ENCODE measurements at places on chromosomes 3 and 15.

- DNase-seq: no peak
These were observed 3.4 kb upstream of the TRIM71 start for GRCh38 chr3:32814361-32814760.

DNA sequence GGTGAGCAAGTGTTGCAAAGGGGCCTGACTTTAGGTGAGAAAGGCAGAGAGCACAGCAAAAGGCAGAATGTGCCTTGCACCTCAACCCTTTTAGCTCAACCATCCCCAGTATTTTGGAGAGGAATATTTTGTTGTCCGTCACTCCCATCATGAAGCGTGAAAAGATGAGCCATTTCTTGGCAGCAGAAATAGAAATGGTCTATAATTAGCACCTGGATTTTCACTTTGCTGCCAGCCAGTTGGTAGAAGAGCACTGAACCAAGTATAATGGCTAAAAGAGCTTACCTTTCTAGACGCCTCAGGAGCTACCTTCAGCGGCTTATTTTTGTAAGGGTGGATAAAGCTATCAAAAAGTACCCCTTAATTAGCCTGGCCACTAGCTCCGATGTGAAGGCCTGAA lies 406.7 kb downstream of the OCA2 start:
- DNase-seq: no peak

DNA sequence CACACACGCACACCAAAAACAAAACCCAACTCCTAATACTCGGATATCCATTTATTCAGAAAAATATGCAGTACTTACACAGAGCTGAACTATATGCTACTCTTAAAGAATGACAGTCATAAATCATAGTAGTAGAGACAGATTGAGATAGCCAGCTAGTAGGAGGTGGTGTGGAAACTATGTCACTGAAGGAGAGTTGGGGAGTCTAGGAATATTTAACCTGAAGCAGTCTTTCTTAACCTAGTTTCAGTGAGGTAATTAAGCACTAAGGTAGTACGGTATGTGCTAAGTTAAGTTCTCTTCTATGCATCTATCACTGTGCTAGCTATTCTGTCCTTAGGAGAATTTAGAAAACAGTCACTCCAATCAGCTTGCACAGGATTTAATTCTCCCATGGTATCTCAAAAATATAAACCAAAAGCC lies 54.2 kb downstream of the ANKRD28 start:
- no peak for DNase-seq

DNA sequence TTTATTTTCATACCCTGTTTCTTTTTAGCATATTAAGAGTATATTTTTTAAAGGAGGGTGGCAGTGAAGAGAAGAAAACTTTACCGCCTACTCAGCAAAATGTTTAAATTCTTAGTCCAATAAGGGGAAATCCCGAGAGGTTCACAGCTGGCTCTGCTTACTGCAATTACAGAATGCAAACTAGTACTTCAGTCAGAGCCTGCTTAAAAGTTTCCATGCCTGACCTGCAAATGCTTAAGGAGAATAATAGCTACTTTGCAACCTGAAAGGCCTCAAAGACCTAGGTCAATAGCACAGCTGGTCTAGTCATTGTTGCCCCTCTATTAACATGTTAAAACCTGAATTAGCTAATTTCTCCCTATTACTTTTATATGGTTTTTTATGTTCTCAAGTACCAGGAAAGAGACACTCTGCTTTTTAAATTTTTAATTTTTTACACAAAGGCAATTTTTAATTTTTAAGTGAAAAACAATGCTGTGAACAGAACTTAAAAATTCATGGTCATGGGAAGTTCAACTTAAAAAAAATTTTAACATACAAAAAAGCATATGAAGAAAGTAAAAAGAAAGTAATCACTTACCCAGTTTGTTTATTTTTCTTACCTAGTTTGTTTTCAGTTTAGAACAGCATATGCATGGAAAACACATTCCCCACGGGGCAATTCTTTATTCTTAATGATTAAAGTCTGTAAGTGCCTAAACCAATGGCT lies 79.2 kb downstream of the P3H2 start:
- DNase-seq: no peak

DNA sequence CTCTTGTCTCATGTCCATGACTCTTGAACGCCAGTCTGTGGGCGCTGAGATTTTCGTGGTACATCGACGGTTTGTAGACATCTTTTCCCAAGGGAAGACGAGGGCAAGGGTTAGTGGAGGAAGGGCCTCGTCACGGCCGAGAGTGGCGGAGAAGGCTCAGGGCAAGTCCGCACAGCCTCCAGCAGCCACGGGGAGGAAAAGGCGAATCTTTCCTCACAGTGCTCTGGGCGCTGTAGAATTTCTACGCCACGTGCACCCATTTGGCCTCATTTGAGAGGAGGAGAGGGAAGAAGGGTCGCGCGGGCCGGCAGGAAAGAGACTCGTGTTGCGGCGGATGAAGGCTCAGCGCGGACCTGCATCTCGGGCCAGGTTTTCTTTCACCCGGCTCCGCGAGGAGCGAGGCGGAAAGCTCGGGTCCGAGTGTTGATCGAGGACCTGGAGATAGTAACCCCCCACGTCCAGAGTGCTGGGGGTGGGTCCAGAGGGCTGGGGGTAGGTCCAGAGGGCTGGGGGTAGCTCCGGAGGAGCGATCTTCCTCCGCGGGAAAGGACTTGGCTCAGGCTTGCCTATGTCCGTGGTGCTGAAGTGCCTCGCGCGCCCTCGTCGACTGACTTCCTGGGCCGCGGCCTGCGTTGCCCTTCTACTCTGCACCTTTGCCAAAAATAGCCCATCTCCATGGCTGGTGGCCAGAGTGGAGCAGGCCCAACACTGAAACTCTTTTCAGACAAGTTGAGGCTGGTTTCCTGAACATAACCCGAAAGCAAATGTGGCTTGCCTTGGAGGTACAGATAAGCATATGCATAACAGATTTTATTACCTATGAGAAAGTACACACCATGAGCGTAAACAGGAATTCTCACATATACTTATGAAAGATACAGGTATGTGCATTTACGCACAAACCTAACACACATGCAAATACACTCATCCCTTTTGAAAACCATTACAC lies 1.1 kb downstream of the SLC35G2 start:
- DNase-seq: no peak

DNA sequence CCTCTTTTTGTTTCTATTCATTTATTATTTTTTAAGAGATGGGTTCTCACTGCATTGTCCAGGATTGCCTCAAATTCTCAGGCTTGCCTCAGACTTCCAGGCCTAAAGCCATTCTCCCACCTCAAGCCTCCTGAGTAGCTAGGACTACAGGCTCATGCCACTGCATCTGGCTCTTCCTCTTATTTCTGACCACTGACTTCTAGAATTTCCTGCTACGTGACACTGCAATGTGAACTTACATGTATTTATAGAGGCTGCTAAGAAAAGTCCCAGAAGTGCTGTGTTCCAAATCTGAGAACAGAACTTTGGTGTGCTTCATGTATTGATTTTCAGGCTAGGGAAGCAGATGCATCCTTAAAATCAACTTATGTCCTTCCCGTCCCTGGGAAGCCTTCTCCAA lies 407.4 kb downstream of the RSL24D1 start:
- no peak for DNase-seq

DNA sequence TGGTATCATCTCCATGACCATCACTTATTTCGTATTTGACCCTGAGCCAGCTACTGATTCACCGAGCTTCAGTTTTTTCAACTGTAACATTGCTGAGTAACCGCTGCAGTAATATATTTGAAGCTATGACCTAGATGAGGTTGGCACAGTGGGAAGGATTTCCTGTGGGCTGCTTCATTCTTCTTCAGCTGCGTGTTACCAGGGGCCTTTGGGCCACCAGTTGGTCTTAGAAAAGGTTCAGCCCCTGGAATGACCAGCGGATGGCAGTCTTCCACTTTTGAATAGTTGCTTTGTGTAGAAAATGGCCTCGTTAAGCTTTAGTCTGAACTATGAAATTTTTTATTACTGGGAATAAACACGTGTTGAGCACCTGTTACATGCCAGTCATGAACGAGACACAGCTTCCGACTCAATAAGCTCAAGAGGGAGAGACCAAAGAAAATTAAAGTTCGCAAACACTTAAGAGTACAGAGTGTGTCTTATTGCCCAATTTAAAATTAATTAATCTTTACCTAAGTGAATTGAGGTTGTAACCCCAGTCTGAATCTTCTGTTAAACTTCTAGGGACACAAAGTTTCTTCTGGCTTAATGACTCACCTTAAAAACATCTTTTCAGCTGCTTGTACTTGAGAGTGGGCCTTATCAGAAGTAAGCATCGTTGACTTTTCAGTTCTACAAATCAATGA lies 57.6 kb upstream of the NR2E3 start:
- peak; percentile 41 for DNase-seq
